ENCODE measurements at places on chromosomes 6 and 20.

DNA sequence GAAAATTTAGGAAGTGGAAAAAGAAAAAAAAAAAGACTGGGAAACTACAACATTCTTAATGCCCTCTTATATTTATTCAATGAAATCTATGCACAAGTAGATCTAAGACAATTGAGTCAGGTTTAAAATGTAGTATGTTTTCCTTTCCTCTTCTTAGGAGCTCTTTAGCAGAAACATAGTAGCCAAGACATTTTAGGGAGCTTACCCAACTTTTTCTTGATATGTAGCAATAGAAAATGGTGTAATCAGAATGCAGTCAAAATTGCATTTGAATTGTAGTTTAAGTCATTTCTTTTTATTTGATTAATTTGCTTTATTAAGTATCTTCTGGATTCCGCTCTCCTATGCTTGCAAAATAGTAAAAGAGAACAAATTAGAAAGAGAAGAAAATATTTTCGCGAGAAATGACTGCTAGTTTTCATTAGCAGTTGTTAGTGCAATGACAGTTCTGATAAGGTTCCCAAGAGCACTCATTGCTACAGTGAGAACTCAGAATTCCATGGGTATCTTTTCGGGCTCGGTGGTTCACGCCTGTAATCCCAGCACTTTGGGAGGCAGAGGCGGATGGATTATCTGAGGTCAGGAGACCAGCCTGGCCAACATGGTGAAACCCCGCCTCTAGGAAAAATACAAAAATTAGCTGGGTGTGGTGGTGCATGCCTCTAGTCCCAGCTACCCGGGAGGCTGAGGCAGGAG is 52.2 kb downstream of the JARID2 start:
- H3K4me3 ChIP-seq = no peak overlapping the region
- no peaks in the 10 kb centered on the region for H3K27me3 ChIP-seq
- no peak overlapping the region for H3K27ac ChIP-seq
- H3K4me1 ChIP-seq = peaks cover 14% of the 10 kb centered on the region
- no peaks in the 10 kb centered on the region for H3K36me3 ChIP-seq
- DNase-seq = no peak

GRCh38 chr6:44135875-44136274 is 8.5 kb downstream of the TMEM63B start:
- no peak overlapping the region for H3K4me3 ChIP-seq
- peaks cover 5% of the 10 kb centered on the region for H3K4me1 ChIP-seq
- no peaks in the 10 kb centered on the region for H3K27me3 ChIP-seq
- no peak for DNase-seq
- H3K36me3 ChIP-seq = peaks cover 2% of the 10 kb centered on the region
- H3K27ac ChIP-seq = no peak overlapping the region

DNA sequence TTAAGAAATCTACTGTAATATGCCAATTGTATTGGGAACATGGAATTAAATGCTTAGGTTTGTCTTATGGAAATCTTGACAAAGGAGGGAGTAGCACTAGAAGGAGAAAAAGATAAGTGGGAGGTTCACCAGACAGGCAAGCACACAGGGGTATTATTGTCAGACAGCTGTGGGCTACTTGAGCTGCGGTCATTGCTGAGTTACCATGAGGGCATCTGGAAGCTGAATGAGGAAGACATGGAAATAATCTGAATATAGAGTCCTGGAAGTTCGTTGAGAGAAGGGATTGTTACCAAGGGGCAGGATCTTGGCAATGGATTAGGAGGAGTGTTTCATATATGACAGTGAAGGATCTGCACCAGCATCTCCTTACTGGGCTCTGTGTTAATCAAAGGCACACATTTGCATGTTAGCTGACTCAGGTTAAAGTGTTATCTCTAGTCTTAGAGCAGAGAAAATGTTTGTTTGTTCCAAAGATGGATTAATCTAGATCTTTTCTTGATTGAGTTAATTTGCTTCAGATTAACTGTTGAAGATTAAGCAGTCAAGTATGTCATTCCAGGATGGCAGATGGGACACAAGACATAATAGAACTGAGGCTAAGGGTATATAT is 53.0 kb upstream of the SUPT3H start:
- H3K36me3 ChIP-seq = peaks cover 22% of the 10 kb centered on the region
- H3K27ac ChIP-seq = no peak overlapping the region
- no peak for DNase-seq
- no peaks in the 10 kb centered on the region for H3K27me3 ChIP-seq

DNA sequence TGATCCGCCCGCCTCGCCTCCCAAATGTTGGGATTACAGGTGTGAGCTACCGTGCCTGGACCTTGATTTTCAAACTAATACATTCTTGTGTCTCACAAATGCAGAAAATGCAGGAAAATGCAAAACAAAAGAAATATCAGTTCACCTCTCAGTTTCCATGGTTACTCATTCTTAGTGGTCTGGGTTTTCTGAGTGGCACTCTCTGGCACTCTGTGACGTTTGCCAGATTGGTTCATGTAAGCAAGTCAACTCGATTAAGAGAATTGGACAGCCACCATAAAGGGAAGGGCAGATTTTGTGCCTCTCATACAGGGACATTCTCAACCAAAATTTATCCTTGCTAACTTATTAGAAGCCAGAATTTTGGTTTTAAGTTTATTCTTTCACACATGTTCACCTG is 8.6 kb downstream of the CMTR1 start:
- H3K36me3 ChIP-seq = peaks cover 18% of the 10 kb centered on the region
- no peaks in the 10 kb centered on the region for H3K4me1 ChIP-seq
- H3K4me3 ChIP-seq = no peak overlapping the region
- no peak for DNase-seq

- no peak for DNase-seq
- H3K4me3 ChIP-seq = no peak overlapping the region
- no peaks in the 10 kb centered on the region for H3K36me3 ChIP-seq
- no peak overlapping the region for H3K27ac ChIP-seq
These were observed 183.6 kb downstream of the COL9A1 start for GRCh38 chr6:70119218-70119835.

DNA sequence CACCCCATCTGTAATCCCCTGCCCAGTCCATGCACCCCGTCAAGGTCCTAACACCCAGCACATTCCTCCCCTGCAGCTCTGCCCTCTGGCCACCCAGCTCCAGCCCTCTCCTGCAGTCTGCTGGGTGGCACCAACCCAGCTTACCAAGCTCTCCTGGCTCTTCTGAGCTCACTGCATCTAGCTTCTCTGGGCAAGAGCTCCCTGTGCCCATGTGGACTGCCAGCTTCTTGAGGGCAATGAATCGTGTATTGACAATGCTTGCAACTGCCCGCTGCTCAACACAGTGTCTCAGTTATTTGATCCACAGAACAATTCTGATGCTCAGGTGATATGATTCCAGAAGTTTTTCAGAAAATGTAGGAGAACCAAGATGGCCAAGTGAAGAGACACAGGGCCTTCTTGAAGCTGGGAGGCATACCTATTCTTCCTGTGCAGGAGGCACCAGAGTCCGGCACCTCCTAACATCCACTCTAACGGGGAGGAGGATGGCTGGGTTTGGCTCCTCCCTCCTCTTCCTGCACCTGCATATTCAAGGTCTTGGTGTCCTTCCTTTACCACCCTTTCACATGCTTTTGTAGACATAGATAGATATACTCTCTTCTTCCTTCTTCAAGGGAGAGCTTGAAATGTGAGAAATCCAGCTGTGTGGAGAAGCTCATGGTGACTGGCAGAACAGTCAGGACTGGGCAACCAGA is 85.6 kb downstream of the TRERF1 start:
- no peaks in the 10 kb centered on the region for H3K36me3 ChIP-seq
- H3K4me1 ChIP-seq = peaks cover 13% of the 10 kb centered on the region
- no peak overlapping the region for H3K27ac ChIP-seq
- no peak for DNase-seq

GRCh38 chr6:153574231-153574630 is 443.1 kb upstream of the RGS17 start:
- no peak for DNase-seq
- H3K4me1 ChIP-seq = no peaks in the 10 kb centered on the region
- no peak overlapping the region for H3K27ac ChIP-seq
- H3K4me3 ChIP-seq = no peak overlapping the region
- no peaks in the 10 kb centered on the region for H3K27me3 ChIP-seq
- H3K36me3 ChIP-seq = no peaks in the 10 kb centered on the region

All from astrocyte (in vitro differentiated cells and primary cell).